Suprapubic skin (tissue), 4 donors: ENCODE measurements at places on chromosomes 5 and 9.

DNA sequence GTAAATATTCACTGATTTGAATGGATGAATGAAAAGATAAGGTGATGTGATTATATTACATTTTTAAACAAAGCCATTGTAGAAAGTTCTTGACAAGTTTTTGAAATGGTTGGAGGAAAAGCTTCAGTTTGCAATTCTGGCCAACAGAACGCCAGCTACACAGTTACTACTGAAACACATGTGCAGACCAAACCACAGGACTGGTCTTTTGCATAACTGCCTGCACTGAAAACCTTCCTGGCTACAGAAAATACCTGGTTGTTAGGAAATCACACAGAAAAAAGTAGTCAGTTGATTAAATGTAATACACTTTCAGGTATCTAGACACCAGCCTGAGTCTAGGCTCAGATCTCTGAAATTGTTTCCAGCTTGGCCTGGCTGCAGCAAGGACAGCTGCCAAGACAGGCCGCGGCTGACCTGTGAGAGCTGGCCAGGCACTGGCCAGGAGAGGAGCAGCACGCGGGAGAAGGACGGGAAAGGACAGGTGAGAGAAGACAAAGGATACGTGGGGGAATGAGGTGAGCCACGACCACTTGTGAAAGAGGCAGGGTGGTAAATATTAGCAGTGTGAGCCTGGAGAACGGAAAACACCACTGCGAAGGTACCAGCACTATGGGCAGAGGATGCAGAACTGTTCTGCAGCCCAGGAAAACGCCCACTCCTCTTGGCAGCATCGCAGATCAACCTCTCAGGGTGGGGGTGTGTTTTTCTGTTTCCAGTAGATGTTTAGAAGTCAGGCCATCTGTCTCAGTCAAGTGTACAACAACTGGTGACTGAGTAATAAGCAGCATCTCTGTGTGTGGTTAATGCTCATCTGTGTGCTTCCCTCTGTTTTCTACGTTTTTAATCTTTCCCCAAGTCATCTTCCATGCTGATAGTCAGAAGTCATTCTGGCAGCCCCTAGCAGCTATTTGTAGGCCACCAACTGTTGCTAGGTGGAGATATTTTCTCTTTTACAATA lies 137.4 kb downstream of the SCAMP1 start:
- H3K4me1 ChIP-seq: peaks cover 32% of the 10 kb centered on the region
- no peak overlapping the region for H3K27ac ChIP-seq
- no peaks in the 10 kb centered on the region for H3K36me3 ChIP-seq
- no peaks in the 10 kb centered on the region for H3K27me3 ChIP-seq
- no peak overlapping the region for H3K4me3 ChIP-seq

GRCh38 chr5:93789173-93790067 lies 48.0 kb upstream of the POU5F2 start:
- H3K4me3 ChIP-seq: no peak overlapping the region
- DNase-seq: no peak
- H3K27me3 ChIP-seq: no peaks in the 10 kb centered on the region

DNA sequence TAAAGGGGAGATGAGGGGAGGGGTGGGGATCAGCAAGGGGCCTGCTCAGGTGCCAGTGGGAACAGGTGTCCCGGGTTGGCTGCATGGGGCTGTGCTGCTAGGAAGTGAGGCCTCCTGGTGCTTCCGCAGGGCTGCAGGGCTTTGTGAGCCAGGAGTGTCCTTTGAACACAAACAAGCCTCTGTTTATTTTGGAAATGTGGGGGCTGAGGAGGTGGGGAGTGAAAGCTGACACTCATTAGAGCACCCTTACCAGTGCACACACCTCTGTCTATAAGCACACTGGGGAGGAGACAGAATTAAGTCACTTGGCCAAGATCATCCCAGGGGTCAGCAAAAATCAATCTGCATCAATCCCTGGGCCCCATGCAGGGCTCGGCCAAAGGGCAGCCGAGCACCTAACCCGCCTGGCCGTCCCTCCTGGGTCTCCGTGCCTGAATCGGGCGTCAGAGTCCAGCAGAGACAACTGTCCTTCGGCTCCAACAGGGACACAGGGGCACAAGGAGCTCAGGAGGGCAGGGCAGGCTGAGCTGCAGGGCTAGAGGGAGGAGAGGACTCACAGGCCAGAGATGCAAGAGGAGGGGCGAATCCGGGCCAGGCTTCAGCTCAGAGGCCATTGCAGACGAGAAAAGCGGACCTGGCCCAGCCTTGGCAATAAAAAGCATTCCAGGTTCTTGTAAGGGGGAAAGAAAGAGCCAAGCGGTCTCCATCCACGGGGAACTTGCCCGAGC lies 99.8 kb downstream of the VAV2 start:
- H3K27me3 ChIP-seq: no peaks in the 10 kb centered on the region
- H3K4me3 ChIP-seq: no peak overlapping the region
- no peak for DNase-seq
- H3K4me1 ChIP-seq: peaks cover 6% of the 10 kb centered on the region

DNA sequence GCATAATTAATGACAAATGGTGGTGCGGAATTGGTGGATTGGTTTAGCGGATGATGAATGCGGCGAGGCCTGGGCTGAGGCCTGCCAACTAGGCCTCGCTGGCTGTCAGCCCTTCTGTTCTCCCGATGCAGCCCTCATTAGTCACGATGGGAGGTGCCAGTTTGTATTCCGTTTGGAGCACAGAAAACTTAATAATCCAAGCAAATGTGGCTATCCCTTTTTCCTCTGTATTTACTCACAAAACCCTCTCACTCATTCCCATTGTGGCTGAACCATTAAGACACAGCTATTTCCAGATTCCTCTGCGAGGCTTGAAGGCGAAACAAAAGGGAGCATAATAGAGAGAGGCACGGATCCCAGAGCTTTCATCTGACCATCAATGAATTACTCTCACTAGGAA lies 114.3 kb downstream of the MVB12B start:
- peaks cover 18% of the 10 kb centered on the region for H3K4me1 ChIP-seq
- no peaks in the 10 kb centered on the region for H3K27me3 ChIP-seq
- H3K36me3 ChIP-seq: peaks cover 3% of the 10 kb centered on the region
- no peak overlapping the region for H3K4me3 ChIP-seq

- H3K4me3 ChIP-seq: peak overlapping the region; percentile 98
- H3K4me1 ChIP-seq: peaks cover 36% of the 10 kb centered on the region
- peak overlapping the region; percentile 92 for H3K27ac ChIP-seq
- no peak for DNase-seq
- H3K36me3 ChIP-seq: no peaks in the 10 kb centered on the region
These were observed 1.4 kb downstream of the PBX3 start for GRCh38 chr9:125748446-125749099.

DNA sequence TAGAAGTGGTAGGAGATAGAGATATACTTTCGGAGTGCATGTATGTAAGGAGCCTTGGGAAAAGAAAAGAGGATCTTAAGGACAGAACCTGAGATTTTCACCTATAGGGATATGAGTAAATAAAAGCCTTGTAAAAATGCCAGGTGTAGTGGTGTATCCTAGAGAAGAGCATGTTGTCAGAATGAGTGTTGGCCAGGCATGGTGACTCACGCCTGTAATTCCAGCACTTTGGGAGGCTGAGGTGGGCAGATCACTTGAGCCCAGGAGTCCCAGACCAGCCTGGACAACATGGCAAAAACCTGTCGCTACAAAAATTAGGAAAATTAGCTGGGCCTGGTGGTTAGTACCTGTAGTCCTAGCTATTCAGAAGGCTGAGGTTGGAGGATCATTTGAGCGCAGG lies 76.0 kb downstream of the IPO11 start:
- peaks cover 36% of the 10 kb centered on the region for H3K36me3 ChIP-seq
- no peak overlapping the region for H3K4me3 ChIP-seq
- H3K4me1 ChIP-seq: no peaks in the 10 kb centered on the region
- DNase-seq: no peak

DNA sequence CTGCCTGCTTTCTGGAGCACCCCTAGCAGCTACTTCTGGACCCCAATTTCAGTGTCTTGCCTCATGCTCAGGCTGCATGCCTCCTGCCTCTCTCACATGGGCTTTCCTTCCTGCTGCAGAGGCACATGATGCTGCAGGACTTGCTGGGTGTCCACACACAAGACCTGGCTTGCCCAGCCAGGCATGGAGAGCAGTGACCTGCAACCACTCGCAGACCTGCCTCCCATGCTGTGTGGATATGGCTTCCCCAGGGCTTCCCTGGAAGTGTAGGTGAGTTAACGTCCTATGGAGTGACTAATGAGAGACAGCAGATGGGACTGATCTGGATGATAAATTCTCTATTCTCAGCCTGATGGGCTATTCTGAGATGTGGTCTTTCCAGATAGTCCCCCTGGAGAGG lies 53.2 kb upstream of the SMIM32 start:
- no peak overlapping the region for H3K27ac ChIP-seq
- H3K36me3 ChIP-seq: no peaks in the 10 kb centered on the region
- no peaks in the 10 kb centered on the region for H3K27me3 ChIP-seq
- H3K4me3 ChIP-seq: no peak overlapping the region
- DNase-seq: no peak

DNA sequence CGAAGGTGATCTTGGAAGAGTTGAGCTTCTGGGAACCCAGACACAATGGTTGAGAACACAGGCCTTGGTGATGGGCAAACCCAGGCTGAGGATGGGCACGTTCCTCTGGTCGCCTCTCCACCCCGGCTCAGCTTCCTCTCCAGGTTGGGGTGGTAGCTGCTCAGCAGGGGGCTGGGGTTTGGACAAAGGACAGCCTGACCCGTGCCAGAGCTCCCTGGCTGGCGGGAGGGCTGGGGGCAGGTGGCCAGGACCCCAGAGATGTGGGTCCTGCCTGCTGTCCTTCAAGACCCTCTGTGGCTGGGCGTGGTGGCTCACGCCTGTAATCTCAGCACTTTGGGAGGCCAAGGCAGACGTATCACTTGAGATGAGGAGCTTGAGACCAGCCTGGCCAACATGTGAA lies 25.2 kb downstream of the NCS1 start:
- H3K4me3 ChIP-seq: no peak overlapping the region
- DNase-seq: no peak
- H3K27me3 ChIP-seq: no peaks in the 10 kb centered on the region
- H3K4me1 ChIP-seq: peaks cover 58% of the 10 kb centered on the region
- H3K27ac ChIP-seq: no peak overlapping the region
- H3K36me3 ChIP-seq: no peaks in the 10 kb centered on the region

DNA sequence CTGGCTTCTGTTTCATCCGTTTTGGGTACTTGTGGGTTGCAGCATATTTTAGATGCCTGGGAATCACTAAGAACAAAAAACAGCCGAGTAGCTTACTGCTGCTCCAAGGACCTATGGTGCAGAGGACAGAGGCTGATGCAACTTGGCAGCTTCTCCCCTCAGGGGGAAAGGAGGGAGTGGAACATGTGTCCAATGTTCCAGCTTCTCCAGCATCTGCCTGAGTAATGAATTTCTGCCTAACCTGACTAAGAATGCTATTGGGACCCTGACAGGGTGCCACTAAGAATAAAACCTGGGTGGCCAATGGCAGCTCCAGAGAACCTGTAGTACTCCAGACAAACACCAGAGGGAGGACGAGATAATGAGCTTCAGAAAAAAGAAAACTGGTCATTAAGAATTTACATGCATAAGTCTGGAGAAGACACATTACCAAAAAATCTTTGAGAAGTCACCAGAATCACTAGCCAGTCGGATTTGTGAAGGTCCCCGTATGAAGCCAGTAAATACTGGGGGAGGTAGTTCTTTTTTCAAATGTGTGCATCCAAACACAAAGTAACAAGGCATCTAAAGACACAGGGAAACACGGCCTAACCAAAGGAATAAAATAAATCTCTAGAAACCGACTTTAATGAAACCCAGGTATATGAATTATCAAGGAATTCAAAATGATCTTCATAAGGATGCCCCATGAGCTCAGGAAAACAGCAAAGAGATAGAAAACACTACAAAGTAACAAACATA lies 293.5 kb downstream of the HINT1 start:
- no peaks in the 10 kb centered on the region for H3K36me3 ChIP-seq
- no peak overlapping the region for H3K4me3 ChIP-seq
- no peak overlapping the region for H3K27ac ChIP-seq
- peak; percentile 60 for DNase-seq
- H3K27me3 ChIP-seq: no peaks in the 10 kb centered on the region

GRCh38 chr5:131773805-131774204 lies 23.0 kb downstream of the FNIP1 start:
- H3K27me3 ChIP-seq: no peaks in the 10 kb centered on the region
- H3K4me3 ChIP-seq: no peak overlapping the region
- H3K36me3 ChIP-seq: no peaks in the 10 kb centered on the region
- peaks cover 42% of the 10 kb centered on the region for H3K4me1 ChIP-seq
- no peak overlapping the region for H3K27ac ChIP-seq

GRCh38 chr9:82599336-82599949 lies 463.5 kb downstream of the RASEF start:
- H3K27me3 ChIP-seq: no peaks in the 10 kb centered on the region
- no peak for DNase-seq
- no peaks in the 10 kb centered on the region for H3K4me1 ChIP-seq
- no peaks in the 10 kb centered on the region for H3K36me3 ChIP-seq
- H3K4me3 ChIP-seq: no peak overlapping the region
- H3K27ac ChIP-seq: no peak overlapping the region

DNA sequence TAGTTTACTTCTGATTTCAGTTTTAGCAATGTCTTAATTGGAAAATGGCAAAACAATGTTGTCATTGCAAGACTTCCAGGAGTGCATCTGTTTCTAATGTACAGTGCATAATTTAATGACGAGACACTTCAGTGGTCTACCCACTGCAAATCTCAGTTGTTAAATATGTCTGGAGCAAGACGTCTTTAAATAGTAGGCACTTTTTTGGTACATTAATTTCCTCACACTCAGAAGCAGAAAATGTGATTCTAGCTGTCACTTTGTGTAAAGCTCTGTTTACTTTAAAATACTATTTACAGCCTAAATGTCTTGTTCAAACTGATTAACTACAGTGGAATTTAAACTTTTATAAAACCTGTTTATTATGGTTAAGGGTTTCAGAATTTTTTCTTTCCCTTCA lies 815.5 kb downstream of the TLE1 start:
- DNase-seq: no peak
- no peaks in the 10 kb centered on the region for H3K27me3 ChIP-seq
- no peaks in the 10 kb centered on the region for H3K4me1 ChIP-seq
- no peaks in the 10 kb centered on the region for H3K36me3 ChIP-seq

DNA sequence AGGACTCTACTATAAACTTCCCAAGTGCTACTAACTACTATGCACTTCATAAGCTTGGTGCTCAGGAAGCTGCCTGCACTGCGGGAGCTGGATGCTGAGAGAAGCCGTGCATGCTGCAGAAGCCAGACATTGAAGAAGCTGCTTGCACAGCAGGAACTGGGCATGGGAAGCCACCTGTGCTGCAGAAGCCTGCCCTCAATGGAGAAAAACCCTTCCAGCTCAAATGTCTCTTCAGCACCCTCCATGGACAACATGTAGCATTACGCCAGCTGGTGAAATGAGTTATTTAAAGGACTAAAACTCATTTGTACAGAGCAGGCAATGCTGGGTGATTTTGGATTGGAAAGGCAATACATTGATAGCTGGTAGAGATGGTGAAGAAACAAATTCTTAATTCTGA lies 247.2 kb downstream of the KIF4B start:
- no peak for DNase-seq
- no peaks in the 10 kb centered on the region for H3K36me3 ChIP-seq
- H3K27me3 ChIP-seq: no peaks in the 10 kb centered on the region
- no peak overlapping the region for H3K27ac ChIP-seq
- H3K4me1 ChIP-seq: no peaks in the 10 kb centered on the region
- no peak overlapping the region for H3K4me3 ChIP-seq

GRCh38 chr9:22158927-22159346 lies 149.8 kb upstream of the CDKN2B start:
- no peaks in the 10 kb centered on the region for H3K27me3 ChIP-seq
- no peak overlapping the region for H3K4me3 ChIP-seq
- DNase-seq: peak; percentile 72
- peak overlapping the region; percentile 43 for H3K27ac ChIP-seq

- H3K36me3 ChIP-seq: no peaks in the 10 kb centered on the region
- no peak overlapping the region for H3K4me3 ChIP-seq
- DNase-seq: no peak
- H3K4me1 ChIP-seq: no peaks in the 10 kb centered on the region
- no peak overlapping the region for H3K27ac ChIP-seq
These were observed 522.2 kb downstream of the CSNK1G3 start for GRCh38 chr5:124034083-124034700.
